ENCODE measurements at places on chromosomes 4 and X.

- no peak for DNase-seq
These were observed 259.4 kb upstream of the JADE1 start for GRCh38 chr4:128550060-128550459.

DNA sequence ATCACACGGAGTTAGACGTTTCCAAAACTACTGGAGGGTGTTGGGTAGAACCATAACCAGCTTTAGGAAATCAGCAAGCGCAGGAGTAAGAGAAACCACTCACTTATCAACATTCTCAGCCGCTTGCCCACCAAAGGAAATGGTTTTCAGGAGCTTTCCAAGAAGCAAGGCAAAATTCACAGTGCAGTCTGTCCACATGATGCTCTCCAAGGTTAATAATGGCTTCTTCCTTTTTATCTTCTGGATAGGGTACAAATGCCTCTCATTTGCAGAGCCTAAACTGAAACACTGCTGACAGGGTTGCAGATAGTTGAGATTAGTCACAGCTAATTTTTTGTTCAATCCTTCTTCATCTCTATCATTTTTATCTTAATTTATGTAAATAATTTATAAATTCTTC, 705.4 kb downstream of the RAB28 start:
- DNase-seq = no peak

DNA sequence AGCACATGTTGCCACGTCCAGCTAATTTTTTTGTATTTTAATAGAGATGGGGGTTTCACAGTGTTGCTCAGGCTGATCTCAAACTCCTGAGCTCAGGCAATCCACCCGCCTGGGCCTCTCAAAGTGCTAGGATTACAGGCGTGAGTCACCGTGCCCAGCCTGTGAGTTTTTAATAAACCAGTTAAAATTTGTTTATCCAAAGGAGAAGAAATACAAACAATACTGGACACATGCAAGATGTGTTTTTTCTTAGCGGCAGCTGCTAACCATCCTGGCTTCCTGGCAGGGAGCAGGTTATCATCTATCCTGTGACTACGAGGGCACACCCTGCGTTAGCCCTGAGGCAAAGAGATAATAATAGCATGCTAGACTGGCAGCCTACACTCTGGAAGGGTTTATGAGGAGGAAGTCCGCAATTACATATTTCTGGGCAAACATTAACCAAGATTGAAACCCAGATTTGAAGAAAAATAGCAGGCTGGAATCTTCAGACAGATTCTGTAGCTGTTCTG, 191.4 kb downstream of the SPRY1 start:
- DNase-seq = no peak

DNA sequence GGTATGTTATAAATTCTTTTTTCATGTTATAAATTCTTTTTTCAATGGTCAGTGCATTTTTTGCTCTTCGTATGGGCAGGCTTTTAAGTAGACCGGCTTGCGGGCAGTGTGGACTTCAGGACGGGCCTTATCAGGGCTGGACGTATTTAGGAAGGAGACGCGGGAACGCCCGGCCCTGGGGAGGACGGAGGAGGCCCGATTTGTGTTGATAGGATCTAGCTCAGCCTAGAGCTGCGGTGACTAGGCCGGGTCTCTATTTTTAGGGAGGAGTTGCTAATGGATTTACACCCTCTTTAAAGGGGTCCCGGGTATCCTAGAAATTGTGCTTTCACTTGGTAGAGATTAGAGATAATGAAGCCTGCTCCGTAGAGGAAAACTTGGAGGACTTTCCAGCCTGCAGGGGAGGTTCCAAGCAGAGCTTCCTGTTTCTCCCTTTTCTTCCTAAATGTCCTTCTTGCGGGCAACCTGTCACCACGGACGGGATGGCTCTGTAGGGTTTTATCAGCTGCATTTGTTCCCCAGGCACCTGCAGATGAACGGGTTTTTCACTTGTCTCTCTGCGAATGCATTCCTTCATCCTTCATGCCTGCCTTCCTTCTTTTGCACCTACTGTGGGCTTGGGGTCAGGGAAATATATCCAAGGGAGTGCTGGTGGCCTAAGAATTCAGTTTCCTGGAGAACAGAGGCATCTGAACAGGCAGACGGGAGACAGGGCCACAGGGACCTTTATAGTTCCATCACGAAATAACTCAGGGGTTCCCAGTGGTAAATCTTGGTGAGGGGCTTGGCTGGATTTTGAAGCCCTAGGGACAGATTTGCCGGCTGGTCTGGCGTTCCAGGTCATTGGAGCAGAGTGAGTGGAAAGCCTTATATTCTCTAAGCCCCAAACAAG, 1.4 kb downstream of the CD99 start:
- no peak for DNase-seq

GRCh38 chr4:57078685-57079521, 31.3 kb downstream of the IGFBP7 start:
- no peak for DNase-seq

DNA sequence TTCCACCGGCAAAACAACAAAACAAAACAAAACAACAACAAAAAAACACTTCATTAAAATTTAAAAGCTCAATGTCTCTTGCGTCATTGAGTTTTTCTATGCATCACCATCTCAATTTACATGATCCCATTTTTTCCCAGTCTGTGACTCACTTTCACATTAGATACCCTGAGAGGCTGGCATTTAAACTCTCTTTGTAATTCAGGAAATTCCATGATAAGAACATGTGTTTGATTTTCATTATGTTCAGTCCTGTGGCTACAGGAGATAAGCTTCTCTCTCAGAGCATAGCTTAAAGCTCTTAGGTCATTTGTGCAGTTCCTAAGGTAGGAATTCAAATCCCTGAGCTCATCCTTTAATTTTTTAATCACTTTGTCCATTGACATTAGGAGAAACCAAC, 104.6 kb downstream of the NBDY start:
- DNase-seq = no peak

Measured in T-helper 2 cell (primary cell).